ENCODE measurements at places on chromosomes 4 and X.

DNA sequence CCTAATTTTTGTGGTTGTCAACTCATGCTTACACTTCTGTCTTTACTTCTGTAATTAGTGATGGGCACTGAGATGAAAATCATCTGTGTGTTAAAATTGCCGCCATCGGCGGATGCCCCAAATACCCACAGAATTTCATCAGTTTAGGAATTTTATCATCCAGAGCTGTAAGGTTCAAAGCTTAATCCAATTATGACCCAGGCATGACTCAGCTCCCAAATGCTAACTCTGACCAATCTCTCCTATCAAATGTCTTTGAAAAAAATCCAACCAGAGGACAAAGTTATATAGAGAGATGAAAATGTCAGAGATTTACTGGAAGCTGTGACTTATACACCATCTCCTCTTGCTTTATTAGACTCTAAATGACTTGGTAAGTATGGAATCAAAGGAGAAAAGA lies 1048.7 kb upstream of the PRKX start:
- no peak for DNase-seq

DNA sequence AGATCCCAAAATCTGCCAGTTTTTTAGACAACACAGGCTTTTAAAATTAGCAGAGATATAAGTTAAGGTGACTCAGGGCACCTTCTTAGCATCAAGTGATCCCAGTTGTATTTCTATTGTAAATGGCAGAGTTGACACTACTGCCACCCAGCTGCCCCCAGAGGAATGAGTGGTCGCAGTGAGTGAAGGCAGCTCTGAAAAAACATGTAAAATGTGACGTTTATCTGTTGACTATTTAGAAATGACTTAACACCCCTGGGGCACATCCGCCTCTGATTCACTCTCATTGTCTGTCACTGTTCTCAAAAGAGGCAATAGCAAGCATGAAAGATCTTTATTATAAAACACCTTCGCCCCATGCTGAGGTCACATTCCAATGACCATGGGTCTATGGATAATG lies 592.4 kb downstream of the ACTRT1 start:
- no peak for DNase-seq

DNA sequence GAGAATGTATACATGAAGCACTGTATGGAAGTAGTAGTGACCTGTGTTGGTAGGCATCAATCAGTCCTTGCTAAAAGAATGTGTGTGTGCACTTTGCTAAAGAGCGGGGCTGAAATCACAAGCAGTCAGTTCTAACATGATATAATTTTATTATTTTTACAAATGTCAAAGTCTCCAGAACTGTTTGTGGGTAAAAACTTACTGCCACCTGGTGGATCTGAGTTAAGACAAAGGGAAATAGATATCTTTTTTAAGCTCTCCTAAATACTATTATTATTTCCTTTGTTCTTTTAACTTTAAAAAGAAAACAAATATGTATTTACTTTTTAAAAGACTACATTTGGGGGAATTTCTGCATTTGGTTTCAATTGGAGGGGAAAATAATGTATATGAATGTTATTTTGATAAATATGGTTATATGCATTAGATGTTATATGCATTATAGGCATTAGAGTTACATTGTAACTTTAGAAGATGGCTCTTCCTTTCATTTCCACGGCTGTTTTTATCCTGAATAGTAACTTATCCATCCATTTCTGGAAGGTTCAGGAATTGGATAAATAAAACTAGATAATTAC lies 7.8 kb upstream of the CLOCK start:
- no peak for DNase-seq

GRCh38 chrX:134551376-134552048 lies 91.5 kb downstream of the HPRT1 start:
- DNase-seq = no peak

DNA sequence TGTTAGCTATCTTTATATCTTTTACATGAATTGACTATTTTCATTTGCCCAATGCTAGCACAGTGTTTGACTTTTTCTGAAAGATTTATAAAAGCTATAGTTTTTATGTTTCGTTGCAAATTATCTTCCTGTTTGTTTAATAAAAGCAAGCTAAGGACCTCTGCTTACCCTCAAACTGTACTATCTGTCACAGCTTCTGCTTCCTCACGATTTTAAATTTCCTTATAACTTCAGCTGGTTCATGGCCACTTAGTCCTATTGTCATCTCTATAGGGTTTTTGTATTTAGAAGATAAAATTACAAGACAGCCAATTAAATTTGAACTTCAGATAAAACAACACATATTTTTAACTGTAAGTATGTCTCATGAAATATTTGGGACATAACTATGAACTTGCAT lies 494.0 kb downstream of the PDGFC start:
- DNase-seq = no peak

- DNase-seq = no peak
These were observed 45.0 kb upstream of the IL13RA1 start for GRCh38 chrX:118682258-118683014.

DNA sequence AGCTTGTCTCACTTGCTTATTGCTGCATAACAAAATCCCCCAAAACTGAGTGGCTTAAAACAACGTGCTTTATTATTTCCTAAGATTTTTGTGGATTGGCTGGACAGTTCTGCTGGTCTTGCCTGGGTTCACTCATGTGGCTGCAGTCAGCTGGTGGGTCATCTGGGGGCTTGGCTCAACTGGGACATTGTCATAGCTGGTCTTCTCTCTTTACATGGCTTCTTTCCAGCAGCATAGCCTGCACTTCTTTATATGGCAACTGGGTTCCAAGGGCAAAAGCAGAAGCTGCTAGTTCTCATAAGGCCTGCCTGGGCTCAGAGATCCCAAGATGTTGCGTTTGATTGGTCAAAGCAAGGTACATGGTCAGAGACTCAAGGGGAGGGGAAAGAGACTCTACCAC lies 33.7 kb upstream of the STAG2 start:
- no peak for DNase-seq

DNA sequence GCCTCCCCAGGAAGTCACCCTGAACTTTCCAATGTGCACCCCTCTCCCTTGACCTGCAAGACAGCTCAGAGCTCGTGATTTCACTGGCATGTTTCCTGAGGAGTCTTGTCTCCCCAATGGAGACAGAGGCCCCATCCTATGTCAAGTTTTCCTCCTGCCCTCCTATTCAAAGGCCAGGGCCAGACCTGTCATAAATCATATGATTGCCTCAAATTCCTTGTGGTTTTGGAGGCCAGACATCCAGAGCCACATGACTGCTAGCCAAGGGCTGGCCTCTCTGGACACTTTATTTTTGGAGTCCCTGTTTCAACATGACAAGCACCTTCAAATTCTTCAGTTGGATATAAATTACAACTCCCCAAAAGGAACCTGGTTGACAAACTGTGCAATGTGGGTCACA lies 76.0 kb upstream of the TFDP3 start:
- no peak for DNase-seq

DNA sequence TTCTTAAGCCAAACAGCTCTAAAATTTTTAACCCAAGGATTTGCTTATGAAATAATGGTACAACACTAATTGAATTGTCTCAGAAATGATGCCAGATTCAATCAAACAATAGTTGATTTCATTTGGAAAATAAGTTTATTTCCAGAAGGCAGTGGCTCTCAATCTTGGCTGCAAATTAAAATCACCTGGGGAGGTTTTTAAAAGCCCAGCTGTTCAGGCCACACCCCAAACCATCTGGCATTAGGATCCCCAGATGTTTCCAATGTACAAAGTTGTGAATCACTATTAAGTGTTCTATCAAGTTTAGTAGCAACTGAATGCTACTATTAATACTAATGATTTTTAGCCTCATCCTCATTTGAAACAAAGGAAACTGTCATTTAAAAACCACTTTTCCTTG lies 22.2 kb downstream of the TMEM184C start:
- DNase-seq = no peak

DNA sequence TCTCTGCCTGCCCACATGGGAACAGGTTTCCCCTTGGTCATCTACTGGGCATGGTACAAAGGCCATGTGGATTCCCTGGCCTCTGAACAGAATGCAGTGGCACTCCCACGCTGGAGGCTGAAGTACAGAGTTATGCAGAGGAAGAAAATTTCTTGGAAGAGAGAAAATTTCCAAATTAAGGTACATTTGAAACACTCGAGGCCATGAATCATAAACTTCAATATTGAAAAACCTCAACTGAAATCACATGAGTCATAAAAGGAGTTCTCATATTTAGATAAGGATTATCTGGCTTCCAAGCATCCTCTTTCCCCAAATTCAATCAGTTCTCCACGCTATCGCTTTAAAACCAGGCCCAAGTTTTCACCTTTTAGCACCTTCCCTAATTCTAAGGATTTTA lies 28.1 kb upstream of the TXK start:
- DNase-seq = no peak

DNA sequence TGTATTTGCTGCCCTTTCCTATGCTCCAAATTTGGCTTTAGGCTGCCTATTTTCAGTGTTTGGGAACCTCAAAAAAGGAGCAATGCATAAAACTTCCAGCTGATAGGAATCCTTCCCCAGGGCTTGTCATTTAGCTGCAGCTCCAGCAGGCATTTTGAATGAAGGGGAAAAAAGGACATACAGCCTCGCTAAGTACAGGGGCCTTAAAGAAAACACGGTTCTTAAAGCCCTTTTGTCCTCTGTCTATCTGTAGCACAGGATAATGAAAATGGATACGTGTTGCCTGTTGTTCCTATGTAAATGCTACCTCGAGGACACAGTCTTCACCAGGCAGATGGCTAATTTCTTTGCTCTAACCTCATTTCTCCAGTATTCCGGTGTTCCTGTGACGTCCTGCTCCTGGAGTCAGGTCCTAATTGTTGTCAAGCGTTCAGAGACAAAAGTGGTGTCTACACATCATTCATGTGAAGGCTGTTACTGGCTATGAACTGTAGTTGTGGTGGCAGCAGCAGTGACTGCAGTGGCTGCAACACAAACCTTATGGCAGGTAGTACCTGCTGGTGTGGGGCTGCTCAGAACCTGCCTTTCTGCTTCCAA lies 117.4 kb downstream of the MGST2 start:
- DNase-seq = no peak

- no peak for DNase-seq
These were observed 105.0 kb downstream of the SORCS2 start for GRCh38 chr4:7297374-7297773.

DNA sequence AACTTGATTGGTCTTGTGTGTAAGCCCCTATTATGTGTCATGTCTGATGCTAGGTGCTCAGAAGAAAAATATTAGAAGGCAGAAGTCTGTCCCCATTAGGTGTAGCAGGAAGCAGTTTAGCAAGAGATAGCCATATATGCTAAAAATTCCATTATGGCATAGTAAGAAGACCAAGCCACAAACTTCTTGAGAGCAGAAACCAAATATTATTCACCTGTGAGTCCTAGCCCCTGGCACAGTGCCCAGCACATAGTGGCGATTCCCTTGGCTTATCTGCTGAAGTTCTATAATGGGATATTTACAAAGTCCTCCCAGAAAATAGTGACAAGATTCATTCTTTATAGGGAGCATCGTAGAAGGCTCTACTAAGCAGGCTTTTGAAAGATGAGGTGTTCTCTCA lies 174.4 kb downstream of the RAB28 start:
- DNase-seq = no peak

- peak; percentile 16 for DNase-seq
These were observed 46.2 kb downstream of the NEK1 start for GRCh38 chr4:169566021-169566818.

- no peak for DNase-seq
These were observed 31.8 kb downstream of the AMMECR1 start for GRCh38 chrX:110286106-110286505.

- DNase-seq = no peak
These were observed 71.7 kb downstream of the AASDH start for GRCh38 chr4:56315543-56315942.

GRCh38 chr4:180436361-180436760 lies 1806.8 kb upstream of the TENM3 start:
- DNase-seq = no peak

DNA sequence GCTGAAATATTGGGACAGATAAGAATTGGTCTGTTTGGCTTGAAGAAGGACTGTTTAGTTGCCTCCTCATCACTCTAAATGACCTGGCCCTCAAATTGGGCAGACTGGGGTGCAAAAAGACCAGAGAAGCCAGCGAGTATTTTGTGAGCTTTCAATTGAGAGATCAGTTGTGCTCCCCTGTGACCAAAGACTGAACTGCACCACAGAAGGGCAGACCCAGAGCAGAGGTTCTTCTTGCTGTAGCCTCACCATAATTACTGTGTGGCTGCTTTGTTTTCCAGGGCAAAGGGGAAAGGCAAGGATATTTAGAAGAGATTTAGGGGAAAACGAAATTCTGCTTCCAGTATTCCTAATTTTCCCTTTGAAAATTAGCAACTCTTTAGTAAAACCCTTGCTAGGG lies 104.0 kb upstream of the MBNL3 start:
- no peak for DNase-seq

DNA sequence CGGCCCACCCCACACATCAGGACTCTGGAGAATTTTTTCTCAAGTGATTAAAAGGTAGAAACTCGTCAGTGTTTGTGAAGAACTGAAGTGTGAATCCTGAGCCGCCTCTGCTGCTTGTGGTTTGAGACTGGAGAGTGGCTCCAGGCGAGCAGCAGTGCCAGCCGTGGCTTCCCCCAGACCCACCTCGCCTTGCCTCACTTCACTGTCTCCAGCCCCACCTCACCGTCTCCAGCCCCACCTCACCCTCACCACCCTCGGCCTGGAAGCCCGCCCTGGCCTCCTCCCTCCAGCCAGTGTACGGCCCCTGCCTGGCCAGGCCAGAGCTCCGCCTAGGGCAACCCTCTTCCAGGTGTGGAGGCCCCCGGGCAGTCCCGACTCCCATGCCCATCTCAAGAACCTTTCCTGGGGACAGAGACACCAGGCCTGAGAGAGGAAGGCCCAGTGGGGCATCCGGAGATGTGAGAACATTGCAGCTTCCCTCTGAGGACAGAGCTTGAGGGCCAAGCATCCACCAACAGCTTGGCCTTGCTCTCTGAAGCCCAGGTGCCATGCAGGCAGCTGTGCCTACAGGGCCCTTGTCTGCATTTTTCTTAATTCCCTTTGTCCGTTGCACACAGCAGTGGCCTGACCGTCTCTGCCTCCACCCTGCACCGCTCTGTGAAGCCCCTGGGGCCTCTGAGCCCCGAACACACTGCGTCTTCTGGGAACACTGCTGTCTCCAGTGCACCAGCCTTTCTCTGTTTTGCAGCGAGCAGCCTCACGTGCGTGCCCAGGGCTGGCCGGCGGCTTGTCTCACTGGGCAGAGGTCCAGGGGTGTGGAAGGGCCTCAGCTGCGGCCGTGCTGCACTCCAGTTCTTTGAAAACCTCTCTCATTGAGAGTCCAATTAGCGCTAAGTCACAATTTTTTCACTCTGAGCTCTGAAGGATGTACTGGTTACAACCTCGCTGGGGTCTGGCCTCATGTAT lies 13.8 kb downstream of the SH3BP2 start:
- DNase-seq = no peak

GRCh38 chr4:651884-652642 lies 22.0 kb downstream of the ATP5ME start:
- no peak for DNase-seq

DNA sequence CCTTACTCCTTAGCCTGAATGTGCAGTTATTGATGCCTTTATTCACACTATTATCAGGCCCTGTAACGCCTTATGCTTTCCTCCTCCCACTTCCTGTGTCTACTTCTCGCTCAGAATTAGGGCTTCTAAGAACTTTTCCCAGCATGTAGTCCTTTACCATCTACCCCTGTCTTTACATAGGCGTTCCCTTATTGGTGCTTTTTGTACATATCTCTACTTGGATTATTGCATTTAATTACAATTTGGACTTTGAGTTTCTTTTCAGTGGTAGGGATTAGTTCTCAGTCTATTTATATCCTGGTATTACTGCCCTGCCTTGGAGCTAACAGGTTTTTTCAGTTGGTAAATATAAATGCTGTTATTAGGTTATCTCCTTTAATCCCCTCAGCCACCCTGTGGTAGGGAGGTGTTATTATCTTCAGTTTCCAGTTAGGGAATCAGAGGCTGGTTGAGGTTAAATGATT lies 84.0 kb downstream of the RBPJ start:
- DNase-seq = no peak
